ENCODE measurements at places on chromosomes 16 and 17.
A peak's percentile ranks its signal among the peaks of the same experiment; 100 is the strongest.

DNA sequence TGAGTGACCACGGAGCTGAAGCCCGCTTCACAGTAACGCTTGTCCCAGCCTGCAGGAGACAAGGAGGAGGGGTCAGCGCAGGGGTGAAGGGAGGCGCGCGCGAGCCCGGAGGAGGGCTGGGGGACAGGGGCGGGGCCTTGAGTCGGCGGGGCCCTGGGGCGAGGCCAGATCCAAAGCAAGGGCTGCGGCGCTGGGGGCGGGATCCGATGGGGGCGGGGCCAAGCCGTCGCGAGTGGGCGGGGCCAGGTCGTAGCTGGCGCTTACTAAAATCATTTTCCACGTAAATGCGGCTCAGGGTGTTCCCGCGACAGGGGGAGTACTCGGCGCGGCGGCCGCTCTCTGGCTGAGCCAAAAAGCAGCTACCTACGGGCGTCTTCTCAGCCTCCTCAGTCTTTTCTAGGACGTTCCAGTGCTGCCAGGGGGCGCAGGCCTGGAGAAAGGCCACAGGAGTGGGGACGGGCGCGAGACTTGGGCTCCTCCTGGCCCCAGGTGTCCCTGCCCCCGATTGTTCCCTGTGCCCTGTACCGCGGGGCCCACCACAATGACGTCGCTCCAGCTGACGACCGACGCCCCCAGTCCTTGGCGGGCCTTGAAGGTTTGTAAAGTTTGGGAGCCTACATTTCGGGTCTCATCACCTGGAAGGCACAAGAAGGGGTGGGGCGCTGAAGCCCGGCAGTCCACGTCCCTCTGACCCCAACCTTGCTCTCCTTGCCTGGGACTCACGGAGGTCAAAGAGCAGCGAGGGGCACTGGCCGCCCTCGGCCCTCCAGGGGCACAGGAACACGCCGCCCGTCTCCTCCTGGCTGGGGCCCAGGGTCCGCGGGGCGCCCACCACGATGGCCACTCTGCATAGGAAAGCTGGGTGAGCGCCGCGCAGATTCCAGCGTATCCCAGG, 3.9 kb downstream of the ITGA2B start:
- DNase-seq, result peak; percentile 82

GRCh38 chr16:4606354-4606753, 8.3 kb downstream of the UBALD1 start:
- DNase-seq, result no peak

DNA sequence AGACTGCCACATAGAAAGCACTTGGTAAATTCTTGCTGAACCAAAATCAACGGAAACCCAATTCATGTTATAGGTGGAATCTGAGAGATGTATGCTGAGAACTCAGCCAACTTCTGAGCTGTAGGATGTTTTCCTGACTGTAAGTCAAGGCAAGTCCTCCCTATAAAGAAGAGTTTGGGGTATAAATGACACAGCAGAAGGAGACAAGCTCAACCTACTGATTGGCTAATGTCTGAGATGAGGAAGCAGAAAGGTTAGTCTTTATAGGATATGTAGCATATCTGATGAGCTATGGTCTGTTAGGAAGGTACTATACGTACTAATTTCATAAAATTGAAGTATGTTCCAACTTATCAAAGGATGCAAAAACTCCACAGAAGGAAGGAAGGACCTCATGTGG, 99.5 kb downstream of the XYLT1 start:
- DNase-seq, result no peak

DNA sequence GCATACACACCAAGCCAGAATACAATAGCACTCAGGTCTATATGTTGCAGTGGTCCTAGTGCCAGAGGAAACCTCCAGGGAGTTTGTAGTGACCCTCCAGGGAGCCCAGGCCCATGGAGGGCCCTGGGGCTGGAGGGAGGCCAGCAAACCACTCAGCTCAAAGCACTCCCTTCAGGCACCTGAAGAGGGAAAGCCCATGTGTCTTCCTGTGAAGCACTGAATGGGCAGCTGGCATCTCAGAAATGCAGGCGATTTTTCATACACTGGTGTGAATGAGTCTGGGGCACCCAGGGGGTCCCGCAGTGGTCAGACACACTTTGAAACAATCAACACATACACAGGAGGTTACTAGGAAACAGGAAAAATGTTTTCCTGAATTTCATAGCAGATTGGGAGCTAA, 12.8 kb downstream of the TBC1D26 start:
- no peak for DNase-seq
